ENCODE measurements at places on chromosomes 6 and 20. TPM values are rescaled to one million over a fixed set of nuclear protein-coding genes. Genes with fewer than 3 reads are reported as not detected.

DNA sequence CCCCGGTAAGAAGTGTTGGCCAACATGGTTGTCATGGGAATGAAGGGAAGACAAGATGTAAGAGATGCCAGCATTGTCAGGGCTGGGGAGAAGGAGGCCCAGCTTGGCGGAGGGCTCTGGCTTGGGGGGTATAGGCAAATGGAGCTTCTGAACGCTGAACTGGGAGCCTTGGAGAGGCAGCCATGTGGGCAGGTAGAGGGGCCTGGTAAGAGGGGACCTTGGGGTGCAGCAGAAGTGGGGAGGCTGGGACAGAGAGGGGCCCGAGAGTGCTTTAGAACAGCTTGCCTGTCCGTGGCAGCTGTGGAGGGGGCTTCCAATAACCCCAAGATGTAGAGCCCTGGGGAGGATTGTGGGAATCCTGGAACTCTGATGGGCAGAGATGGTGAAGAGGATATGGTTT is 3.0 kb downstream of the SLC22A1 start:
- no peak for DNase-seq

DNA sequence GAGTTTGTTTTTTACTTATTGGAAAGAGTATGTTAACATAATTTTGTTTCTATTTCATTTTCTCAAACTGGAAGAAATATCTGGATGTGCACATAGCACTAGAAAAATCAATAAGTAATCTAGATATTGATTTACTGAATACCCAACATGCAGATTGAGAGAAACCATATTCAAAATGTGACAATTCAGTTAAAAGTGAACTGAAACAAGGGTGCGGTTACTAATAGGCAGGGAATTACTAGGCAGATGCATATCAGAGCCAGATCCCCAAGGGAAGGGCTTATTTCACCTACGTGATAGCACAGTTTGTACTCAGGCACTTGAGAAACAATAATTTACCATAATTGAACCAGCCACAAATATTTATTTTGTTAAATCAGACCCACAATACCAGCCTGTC is 493.1 kb upstream of the FLRT3 start:
- no peak for DNase-seq

DNA sequence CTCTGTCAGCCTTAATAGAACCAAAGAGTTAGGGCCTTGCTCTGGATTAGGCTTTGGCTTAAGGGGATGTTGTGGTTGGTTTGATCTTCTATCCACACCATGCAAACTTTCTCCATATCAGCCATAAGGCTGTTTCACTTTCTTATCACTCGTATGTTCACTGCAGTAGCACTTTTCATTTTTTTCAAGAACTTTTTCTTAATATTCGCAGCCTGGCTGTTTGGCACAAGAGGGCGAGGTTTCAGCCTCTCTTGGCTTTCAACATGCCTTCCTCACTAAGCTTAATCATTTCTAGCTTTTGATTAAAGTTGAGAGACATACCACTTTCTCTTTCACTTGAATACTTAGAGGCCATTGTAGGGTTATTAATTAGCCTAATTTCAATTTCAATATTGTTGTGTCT is 193.1 kb downstream of the NRN1 start:
- DNase-seq, result no peak

GRCh38 chr6:90230548-90231215 is 66.0 kb downstream of the BACH2 start:
- DNase-seq, result no peak

- DNase-seq, result no peak
These were observed 34.2 kb downstream of the MAFB start for GRCh38 chr20:40654876-40655275.

DNA sequence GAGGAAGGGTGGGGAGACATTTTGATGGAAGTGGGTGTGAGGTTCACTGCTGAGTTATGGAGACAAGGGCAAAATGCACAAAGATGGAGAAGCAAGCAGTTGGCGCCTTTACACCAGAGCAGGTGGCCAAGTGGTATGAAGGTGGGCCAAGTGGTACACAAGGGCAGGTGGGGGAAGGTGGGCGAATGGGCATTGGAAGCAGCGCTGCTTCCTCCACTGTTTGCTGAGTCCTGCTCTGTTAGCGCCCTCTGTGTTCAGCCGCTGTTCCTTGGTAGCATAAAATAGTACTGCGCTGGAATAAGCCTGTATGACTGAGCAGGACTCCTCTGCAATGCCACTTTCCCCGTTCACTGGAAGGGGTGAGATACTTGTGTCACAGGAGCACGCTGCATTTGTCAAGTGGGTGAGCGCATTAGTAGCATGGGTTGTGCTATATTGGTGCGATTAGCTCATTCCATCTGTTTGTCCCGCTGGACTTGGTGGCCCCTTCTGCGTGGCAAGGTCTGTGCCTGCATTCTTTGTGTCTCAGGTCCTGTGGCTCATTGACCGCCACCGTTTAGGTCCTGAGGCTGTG is 116.4 kb downstream of the TOX2 start:
- no peak for DNase-seq

GRCh38 chr6:142805042-142805441 is 139.9 kb downstream of the HIVEP2 start:
- no peak for DNase-seq

DNA sequence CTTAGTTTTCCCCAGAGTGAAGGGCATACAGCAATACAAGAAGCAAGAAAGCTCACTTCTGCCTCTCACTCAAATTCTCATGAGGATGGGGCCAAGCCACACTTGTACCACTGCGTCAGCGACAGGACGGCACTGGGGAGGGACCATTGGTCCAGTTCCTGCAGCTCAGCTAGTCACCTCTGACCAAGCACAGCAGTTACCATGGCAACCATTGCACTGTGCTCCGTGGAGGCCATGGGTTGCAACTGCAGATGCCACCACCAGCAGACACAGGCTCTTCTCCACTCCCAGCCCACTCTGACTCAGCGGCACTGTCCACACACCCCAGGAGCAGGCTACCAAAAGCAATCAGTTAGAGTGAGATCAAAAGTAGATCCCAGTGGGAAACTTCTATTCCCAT is 441.1 kb upstream of the ARID1B start:
- no peak for DNase-seq

The OTOR gene
- polyA plus RNA-seq, result 0.06 TPM

The SPDEF gene
- polyA plus RNA-seq, result 0.19 TPM

The GHRH gene
- not detected for polyA plus RNA-seq

The HSPA12B gene
- 14.2 TPM for polyA plus RNA-seq

The FOXF2 gene
- 0.08 TPM for polyA plus RNA-seq

The HELZ2 gene
- polyA plus RNA-seq, result 11.8 TPM

The EPB41L2 gene
- 172 TPM for polyA plus RNA-seq
